ENCODE measurements at places on chromosomes 5 and 9.

DNA sequence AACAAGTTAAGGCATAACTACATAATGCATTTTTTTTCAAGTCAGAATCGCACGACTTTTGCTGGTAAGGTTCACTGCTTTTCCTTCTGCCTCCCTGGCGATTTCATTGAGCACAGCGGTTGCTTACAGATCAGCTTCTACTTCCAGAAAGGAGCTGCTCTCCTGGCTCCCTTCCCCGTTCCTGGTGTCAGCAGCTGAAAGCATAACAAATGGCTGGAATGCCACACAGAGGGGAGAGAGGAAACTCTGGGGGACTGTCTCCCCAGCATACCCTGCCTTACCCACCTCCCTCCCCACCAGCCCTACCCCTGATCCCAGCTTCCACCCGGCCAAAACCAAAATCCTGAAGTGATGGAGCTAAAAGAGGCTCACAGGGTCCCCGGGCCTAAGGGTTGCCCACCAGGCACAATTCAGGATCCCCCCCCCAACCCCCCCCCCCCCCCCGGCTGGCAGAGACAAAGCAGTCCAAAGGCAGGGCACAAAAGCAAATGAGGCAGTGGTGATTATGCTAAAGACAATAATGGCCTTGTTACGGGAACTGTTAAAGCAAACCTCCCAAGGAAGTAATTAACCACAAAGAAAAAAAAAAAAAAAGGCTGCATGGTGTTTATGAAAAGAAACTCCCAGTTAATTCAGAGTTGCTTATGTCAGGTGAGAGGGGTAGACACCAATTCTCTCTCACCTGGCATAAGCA is 126.1 kb upstream of the WWC1 start:
- DNase-seq, result no peak

GRCh38 chr9:91307279-91307678 is 54.4 kb downstream of the AUH start:
- no peak for DNase-seq

DNA sequence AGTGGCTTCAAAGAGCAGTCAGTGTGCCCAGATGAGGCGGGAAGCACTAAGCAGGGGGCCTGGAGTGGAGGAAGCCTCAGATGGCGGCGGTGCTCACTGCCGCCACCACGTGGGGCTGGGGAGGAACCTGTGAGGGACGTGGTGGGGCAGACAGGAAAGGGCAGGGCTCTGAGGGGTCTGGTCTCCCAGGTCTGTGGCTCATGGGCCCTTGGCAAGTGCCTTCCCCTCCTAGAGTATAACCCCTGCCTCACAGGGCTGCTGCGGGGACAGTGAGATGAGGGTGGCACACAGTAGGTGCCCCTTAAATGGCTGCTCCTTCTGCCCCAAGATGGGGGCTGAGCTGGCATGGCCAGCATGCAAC is 26.6 kb downstream of the NR5A1 start:
- DNase-seq, result peak; percentile 49

DNA sequence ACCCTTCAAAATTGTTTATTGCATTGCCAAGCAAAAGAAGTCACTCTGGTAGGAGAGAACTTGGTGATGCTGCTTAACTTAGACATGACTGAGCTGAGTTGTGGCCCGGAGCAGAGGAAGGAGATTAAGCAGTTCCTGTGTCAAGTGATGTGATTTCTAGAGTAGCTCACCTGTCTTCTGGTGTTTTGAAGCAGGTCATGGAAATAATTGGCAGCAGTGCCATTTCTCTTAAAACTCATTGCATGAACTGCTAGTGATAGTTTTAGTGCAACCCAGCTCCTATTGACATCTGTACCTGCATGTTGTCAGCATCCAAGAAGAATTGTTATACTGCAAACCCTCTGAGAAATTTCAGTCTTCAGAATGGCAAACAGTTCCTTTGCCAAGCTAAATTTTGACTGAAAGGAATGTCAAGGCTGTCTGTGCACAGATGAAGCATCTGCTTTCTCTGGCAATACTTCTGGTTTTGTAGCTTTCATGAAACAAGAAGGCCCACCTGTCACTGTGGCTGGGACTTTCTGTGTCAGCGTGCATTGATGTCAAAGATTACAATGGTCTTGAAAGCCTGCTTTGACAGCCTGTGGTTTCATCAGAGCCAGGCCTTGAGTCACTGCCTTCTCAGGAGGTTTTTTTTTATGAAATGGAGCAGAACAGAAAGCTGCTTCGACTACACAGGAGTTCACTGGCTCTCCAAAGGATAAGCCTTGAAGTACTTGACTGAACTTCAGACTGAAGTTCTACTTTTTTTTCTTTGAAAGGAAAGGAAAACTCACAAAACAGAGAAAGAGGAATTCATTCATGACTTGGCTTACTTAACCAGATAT is 90.6 kb downstream of the RALGPS1 start:
- DNase-seq, result no peak

- no peak for DNase-seq
Measured at GRCh38 chr5:23303435-23303834, 204.0 kb upstream of the PRDM9 start.

GRCh38 chr5:11082404-11082945 is 321.4 kb upstream of the DAP start:
- no peak for DNase-seq

DNA sequence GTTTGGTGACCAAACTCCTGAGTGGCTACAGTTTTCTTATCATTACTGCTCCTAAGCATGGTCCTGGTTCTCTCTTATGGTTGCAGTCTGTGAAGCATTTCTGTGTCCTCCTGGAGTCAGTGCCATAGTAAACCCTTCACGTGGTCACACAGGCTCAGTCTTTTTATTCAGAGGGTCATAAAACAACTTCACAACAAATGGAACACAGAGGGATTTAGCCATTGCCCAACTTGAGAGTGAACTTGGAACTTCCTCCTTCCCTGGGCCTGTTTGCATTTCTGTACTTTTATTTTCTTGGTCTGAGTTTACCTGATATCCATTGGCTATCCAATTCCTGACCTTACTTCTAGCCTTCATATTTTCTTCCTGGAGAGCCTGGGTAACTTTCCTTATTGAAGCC is 144.9 kb downstream of the CCDC192 start:
- no peak for DNase-seq

DNA sequence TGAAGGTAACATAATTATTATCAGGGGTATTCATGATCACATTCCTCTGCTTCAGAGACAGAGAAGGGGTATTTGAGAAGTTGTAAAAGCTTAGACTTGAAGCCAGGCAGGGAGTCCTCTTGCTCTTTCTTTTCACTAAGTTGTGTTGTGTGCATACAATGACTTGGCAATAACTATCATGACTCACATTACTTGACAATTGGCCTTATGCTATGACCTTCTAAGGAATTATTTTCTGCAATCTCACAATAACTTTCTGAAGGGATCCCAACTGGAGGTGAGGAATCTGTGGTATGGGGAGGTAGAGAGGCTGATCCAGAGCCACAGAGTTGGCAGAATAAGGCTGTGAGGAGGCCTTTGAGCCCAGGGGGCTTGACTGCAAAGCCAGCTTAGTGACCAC is 622.3 kb downstream of the MTRR start:
- DNase-seq, result no peak

- DNase-seq, result no peak
Measured at GRCh38 chr9:137552022-137552768, 516 bp downstream of the MRPL41 start.

GRCh38 chr9:38440516-38440915 is 16.3 kb upstream of the IGFBPL1 start:
- no peak for DNase-seq

DNA sequence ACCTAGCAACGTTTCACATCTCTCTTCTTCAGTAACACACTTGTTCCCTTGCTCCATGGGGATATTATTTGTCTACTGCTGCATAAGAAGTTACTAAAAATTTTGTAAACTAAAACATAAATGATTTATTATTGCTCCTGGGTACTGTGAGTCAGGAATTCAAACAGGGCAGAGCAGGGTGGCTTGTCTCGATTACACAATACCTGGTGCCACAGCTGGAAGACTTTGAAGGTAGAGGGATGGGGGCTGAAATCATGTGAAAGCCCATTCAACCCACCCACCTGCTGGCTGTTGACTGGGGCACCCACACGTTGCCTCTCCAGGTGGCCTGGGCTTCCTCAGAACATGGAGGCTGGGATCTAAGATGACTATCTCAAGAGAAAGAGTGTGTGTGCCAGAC is 213.2 kb downstream of the ESM1 start:
- no peak for DNase-seq

DNA sequence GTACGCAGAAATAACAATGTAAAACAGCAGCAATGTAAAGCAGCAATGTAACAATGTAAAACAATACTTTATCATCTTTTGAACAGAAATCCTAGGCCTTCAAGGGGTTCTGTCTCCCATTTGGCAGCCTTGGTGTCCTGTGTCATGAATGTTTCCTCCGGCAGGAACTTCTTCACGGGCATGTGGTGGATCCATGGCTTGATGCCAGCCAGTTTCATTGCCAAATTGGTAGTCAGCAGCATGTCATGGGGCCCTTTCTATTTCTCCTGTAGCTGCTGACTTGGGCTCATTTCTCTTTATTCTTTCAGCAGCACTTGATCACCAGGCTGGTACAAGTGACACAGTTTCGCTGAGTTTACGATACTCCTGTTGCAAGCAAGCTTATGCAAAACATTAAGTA is 275.3 kb downstream of the HTR1A start:
- no peak for DNase-seq

GRCh38 chr9:93003552-93004407 is 54.7 kb upstream of the SUSD3 start:
- DNase-seq, result peak; percentile 17

GRCh38 chr9:124347206-124347967 is 67.9 kb downstream of the PSMB7 start:
- no peak for DNase-seq

GRCh38 chr5:67058998-67059743 is 137.4 kb downstream of the CD180 start:
- no peak for DNase-seq

- DNase-seq, result no peak
Measured at GRCh38 chr5:145921211-145921610, 15.2 kb upstream of the SH3RF2 start.

DNA sequence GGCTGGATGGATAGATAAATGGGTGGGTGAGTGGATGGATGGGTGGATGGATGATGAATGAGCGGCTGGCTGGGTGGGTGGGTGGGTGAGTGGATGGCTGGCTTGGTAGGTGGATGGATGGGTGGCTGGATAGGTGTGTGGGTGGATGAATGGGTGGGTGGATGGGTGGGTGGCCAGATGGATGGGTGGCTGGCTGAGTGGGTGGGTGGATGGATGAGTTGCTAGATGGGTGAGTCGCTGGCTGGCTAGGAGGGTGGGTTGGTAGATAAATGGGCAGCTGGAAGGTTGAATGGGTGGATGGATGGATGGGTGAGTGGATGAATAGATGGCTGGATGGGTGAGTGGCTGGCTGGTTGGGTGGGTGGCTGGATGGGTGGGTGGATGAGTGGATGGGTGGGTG is 27.9 kb upstream of the CEP72 start:
- no peak for DNase-seq

DNA sequence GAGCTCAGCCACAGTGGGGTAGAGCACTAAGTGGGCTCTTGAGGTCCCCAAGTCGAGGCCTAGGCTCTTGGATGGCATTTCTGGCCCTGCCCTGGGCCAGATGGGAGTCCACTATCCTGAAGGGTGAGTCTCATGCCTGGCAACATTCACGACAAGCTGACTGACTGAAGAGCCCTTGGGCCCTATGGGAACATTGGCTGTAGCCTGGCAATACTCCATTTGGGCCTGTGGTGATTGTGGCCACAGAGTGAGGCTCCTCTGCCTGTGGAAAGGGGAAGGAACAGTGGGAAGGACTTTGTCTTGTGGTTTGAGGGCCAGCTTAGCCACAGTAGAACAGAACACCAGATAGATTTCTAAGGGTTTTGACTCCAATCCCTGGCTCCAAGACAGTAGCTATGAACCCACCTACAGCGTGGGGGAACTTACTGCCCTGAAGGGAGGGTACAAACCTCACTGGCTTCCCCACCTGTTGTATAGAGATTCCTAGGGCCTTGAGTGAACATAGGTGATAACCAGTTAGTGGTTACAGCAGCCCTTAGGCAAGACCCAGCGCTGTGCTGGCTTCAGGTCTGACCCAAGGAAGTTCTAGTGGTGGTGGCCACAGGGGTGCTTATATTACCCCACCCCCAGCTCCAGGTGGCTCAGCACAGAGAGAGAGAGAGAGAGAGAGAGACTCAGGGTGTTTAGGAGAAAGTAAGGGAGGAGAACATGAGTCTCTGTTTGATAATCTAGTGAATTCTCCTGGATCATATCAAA is 72.4 kb downstream of the KIAA0825 start:
- no peak for DNase-seq

DNA sequence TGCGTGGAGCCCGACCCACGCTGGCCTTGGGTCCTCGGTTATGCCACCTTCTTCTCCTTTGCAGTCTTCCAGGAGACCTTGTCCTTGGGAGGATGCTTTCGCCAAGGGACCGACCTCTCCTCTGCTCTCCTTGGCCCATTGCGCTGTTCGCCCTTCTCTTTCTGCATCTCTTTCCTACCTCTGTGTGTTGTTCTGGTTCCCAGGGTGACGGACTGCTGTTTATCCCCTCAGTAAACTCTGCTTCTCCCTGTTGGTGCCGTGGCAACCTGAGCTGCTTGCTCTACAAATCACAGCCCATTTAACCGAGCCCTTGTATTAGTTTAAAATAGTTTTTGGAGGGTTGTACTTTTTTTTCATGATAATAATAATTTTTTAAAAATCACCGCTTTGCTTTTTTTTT is 97.9 kb downstream of the DAPK1 start:
- no peak for DNase-seq

DNA sequence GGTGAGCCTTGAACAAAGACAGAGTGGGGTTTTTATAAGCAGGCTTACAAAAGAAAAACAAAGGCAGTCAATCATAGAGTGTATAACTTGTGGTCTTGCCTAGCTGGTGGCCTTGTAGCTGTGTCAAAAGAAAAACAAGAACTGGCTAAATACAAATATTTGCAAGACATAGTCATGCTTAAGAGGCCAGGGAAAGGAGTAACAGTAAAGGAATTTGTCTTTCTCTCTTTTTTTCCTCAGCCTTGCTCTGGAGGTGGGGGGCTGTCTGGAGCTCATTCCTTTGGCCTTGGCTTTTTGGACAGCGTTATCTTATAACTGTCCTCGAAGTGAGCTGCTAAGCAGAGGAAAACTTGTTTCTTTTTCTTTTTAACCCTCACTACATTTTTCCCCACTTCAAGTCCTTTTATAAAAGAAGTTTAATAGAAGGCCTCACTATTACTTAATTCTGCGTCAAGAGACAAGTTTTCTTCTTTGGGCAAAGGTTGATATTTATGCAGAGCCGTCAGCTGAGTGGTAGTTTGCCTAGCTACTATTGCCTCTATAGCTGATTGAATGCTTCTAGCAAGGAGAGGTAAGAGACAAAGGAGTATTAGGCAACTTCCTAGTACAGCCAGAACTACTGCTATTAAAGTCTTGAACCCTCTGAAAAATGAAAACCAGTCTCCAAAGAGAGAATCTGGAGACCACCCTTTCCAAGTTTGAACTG is 14.3 kb downstream of the CEL start:
- DNase-seq, result no peak
